ENCODE measurements at places on chromosomes 5 and 9.

DNA sequence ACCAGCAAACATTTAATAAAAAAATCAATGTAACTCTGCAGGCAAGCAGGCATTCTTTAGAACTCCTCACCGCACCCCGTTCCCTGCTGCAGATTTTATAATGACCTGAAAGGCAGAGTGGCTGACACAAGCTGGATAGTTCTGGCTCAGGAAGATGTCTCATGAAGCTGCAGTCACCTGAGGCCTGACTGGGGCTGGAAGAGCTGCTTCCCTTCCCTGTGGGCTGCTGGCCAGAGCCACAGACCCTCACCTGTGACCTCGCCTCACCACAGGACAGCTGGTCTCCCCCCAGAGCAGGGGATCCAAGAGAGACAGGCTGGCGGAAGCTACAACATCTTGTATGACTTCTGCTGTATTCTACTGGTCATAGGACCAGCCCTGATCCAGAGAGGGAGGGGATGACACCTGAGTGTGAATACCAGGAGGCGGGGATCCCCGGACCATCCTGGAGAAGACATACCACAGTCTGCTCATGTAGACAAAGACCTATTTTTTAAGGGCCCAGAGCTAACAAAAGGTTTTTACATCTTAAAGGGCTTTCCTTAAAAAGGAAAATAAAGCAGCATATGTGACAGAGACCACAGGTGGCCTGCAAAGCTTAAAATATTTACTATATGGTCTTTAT is 43.9 kb downstream of the RAPGEF1 start:
- no peak for DNase-seq

- no peak for DNase-seq
Observed at GRCh38 chr5:51194671-51195070, 188.6 kb upstream of the ISL1 start.

DNA sequence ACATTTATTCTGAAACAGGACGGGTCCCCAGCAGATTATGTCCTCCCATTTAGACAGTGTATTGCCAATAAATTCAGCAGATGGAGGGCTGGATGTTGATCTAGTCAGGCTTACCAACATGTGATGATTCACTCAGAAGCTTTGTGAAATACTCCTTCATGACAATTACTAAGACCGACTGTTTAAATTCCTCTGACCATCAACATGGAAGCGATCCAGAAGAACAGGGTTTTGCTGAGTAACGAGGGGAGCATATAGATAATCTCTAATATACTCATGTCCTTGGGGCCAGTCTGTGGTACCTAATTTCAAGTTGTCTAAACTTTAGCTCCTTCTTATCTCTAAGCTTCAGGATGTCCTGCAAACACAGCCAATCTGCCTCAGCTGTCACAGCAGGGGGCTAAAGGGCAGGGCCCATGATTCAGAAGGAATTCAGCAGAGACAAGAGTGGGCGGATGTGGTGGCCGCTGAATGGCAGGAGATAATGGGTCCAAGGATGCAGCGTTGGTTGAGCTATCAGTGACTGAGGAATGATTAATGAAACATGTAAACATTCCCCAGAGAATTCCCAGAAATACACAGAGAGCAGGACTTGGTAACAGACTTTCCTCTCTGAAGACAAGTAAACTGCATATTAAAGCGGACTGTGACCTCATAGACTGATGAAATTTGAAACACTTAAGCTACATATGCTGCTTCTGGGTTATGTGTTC is 109.4 kb downstream of the ANKRD55 start:
- DNase-seq, result peak; percentile 99

GRCh38 chr5:53048248-53048647 is 59.1 kb downstream of the ITGA2 start:
- DNase-seq, result no peak

DNA sequence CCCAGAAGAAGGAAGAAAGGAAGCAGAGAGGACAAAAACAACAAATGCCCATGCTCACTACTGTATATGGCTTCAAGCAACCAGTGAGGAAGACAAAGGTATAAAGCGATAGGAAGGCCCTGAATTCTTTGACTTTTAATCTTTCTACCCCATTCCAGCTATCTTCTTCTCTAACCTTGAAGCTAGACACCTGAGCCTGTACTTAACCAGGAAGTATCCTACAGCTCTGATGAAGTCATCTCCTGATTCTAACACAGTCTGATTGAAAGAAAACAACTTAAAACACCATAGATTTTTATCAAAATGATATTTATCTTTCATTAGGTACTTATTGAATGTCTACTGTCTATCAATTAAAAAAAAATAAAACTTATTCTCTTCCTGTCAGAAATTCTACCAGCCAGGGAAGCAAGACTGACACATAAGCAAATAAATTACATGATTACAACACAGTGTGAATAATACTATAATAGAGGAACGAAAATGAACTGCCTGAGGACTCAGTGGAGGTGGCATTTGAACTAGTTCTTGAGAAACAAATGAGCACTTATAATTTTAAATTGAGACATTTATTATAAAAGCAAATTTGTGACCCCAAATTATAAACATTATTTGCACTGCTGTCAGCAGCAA is 123.3 kb upstream of the ELL2 start:
- no peak for DNase-seq

DNA sequence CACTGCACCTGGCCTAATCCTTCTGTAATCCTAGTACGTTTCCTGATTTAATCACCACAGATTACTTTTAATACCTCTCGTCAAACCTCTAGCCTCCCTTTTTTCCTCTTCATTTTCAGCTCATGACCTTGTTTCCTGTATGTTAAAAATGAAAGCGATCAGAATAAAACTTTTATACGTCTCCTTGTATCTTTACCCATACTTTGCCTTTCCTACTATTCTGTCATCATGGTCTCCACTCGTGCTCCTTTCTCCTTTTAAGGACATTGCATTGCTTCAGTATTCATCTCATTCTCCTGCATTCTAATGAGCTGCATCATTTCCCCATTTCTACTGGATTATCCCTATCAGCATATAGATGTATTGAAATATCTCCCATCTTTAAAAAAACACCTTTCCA is 8.5 kb downstream of the CDC42SE2 start:
- DNase-seq, result no peak

GRCh38 chr9:37061768-37062167 is 27.7 kb upstream of the PAX5 start:
- DNase-seq, result peak; percentile 25

GRCh38 chr5:78912811-78913210 is 72.3 kb downstream of the ARSB start:
- DNase-seq, result no peak

- DNase-seq, result no peak
Observed at GRCh38 chr9:37995348-37995737, 73.7 kb downstream of the SHB start.

All from AG09309 (cell line).